Placental epithelial cell (primary cell): ENCODE measurements at places on chromosomes 5 and 9. TPM values are rescaled to one million over a fixed set of nuclear protein-coding genes. Genes with fewer than 3 reads are reported as not detected.

The PLEKHG4B gene
- 31.4 and 37.6 TPM in 2 replicates for total RNA-seq

The CAMLG gene
- total RNA-seq, result 23.6 and 43.2 TPM in 2 replicates

The FAXDC2 gene
- total RNA-seq, result 8.6 and 8.7 TPM in 2 replicates

The NEUROG1 gene
- not detected in 2 replicates for total RNA-seq

The JAKMIP2 gene
- total RNA-seq, result not detected in 2 replicates

The ZNF366 gene
- 0.39 and 0.43 TPM in 2 replicates for total RNA-seq

The SLC45A2 gene
- total RNA-seq, result 0.11 and 0.79 TPM in 2 replicates

The FAM81B gene
- not detected in 2 replicates for total RNA-seq

The ARAP3 gene
- total RNA-seq, result 6.3 and 9.4 TPM in 2 replicates

The OR13C4 gene
- not detected in 2 replicates for total RNA-seq

The SLC4A9 gene
- not detected in 2 replicates for total RNA-seq

The CYLC2 gene
- total RNA-seq, result not detected in 2 replicates

The LYRM7 gene
- 2.0 and 2.8 TPM in 2 replicates for total RNA-seq

The PDZD2 gene
- under 0.01 TPM in 1 of 2 replicates, not detected in the other for total RNA-seq

The ZNF484 gene
- total RNA-seq, result 14.0 and 14.1 TPM in 2 replicates

The STOML2 gene
- 110 and 182 TPM in 2 replicates for total RNA-seq

The THBS4 gene
- 0.79 and 0.98 TPM in 2 replicates for total RNA-seq

The GARIN3 gene
- total RNA-seq, result not detected in 2 replicates

The RLN2 gene
- total RNA-seq, result not detected in 2 replicates

The FSTL4 gene
- not detected in 2 replicates for total RNA-seq

The OBP2B gene
- total RNA-seq, result not detected in 2 replicates

The RALGPS1 gene
- total RNA-seq, result 1.6 and 2.6 TPM in 2 replicates

The GLDC gene
- 0.11 TPM in 1 of 2 replicates, not detected in the other for total RNA-seq

The FABP6 gene
- total RNA-seq, result not detected in 2 replicates

The PHF24 gene
- total RNA-seq, result 0.39 and 0.65 TPM in 2 replicates
